Stimulated activated CD8-positive, alpha-beta memory T cell treated with anti-CD3 and anti-CD28 coated beads, Interleukin-15, amount 100 ng/mL, for 4 hours (primary cell): ENCODE measurements at places on chromosomes 3 and 15.
A peak's percentile ranks its signal among the peaks of the same experiment; 100 is the strongest.

DNA sequence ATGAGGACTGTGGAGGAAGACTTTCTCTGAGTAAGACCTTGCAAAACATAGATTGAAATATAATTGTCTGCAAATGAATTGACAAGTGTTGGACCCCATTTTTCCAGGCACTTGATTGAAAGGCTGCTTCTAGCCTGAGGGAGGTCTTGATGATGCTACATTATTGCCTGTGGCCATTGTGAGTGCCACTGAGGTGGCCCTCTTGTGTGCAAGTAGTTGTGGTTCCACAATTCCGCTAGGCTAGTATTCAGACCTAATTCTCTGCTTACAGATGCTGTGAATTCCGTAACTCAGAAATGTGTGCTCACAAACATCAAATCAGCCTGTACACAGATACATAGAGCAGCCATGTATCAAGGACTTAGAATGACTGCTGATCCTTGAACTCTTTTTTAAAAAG is 34.7 kb downstream of the FNDC3B start:
- no peak for DNase-seq

- no peak for DNase-seq
These were observed 29.8 kb upstream of the FAM98B start for GRCh38 chr15:38424101-38424552.

DNA sequence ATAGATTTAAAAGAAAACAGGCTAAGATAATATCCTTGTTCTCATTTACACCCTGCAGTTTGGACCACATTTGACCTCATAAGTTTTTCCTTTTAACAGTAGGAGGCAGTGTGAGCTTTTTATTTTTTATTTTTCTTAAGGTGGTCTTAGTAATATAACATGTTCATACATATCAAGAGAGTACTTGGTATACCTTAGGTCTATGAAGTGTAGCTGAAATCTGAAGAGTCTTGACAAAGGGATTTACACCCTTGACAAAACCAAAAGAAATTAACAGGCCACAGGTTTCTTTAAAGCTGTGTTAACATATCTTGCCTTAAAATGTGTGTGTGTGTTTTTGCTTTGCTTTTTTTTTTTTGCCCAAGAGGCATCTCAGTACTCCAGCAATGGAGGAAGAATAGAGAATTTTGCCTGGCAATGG is 3.2 kb downstream of the RAP2B start:
- DNase-seq: no peak

GRCh38 chr15:62141643-62142588 is 23.2 kb downstream of the C2CD4B start:
- no peak for DNase-seq

DNA sequence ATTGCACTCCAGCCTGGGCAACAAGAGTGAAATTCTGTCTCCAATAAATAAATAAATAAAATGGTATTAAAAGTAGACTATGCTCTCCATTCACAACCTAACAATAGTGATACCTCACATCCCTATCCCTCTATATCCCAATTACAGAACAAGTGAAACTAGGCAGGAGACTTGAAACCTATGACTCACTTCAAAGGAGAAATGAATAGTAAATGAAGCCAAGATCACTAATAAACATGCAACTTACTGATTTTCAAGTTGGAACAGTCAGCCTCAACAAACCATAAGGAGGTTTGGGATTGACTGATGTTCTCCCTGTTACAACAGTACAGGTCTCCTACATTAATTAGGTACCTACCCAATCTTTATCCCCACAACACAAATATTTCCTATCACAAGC is 103.4 kb downstream of the GSK3B start:
- DNase-seq: no peak

GRCh38 chr3:195224980-195225580 is 45.9 kb downstream of the XXYLT1 start:
- no peak for DNase-seq

GRCh38 chr15:36117296-36117787 is 462.1 kb upstream of the CDIN1 start:
- DNase-seq: no peak

DNA sequence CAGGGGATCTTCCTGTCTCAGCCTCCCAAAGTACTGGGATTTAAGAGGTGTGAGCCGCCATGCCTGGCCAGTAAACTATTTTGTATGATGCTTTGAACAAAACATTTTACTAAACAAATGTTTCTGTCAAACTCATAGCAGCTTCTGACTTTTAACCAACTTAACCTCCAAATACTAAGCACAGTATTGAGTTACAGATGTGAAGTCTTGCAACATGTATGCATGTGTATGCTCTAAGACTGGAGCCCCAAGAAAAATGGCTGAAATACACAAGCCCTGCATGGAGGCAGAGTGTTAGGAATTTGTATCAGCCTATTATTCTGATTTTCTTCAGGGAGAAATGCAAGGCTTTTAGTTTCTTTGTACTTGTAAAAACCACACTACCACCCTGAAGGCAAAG is 137.1 kb downstream of the CBLB start:
- no peak for DNase-seq

DNA sequence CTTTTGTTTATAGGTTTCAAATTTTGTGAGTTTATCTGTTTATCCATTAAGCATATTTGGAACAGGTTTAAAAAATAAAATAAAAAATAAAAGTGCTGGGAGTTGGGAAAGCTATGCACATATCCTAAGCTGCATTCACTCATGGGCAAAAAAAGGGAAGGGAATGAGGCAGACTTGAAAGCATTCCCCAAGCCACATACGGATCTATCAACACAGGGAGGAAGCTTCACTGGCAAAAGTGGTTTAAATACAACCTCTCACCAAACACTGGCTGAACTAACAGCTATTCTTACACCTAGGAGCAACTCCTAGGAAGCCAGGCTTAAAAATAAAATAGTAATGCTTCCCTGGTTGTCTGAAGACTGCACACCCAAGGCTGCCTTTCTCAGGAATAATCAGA is 101.2 kb downstream of the PCCB start:
- no peak for DNase-seq

GRCh38 chr15:42059661-42060476 is 34.5 kb downstream of the PLA2G4D start:
- peak; percentile 46 for DNase-seq

- no peak for DNase-seq
These were observed 837.9 kb downstream of the OTOL1 start for GRCh38 chr3:162334537-162334936.

GRCh38 chr15:88834211-88834812 is 31.1 kb downstream of the ACAN start:
- DNase-seq: no peak

DNA sequence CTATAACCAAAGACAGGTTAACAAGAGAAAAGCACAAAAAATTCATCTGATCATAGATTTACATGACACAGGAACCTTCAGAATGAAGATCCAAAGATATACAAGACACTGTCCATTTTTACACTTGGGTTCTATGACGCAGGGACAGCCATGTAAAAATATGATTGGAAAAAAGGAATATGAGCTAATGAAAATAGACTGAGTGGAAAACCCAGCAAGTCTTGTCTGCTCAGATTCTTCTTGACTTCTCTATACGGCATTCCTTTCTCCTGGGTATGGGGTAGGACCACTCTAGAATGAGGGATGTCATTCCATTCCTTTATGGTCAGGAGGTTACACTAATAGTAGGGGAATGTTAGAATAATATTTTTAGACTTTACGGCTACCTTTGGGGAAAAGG is 46.9 kb downstream of the WDR49 start:
- no peak for DNase-seq

GRCh38 chr15:68232449-68232848 is 2.9 kb upstream of the CLN6 start:
- DNase-seq: no peak

DNA sequence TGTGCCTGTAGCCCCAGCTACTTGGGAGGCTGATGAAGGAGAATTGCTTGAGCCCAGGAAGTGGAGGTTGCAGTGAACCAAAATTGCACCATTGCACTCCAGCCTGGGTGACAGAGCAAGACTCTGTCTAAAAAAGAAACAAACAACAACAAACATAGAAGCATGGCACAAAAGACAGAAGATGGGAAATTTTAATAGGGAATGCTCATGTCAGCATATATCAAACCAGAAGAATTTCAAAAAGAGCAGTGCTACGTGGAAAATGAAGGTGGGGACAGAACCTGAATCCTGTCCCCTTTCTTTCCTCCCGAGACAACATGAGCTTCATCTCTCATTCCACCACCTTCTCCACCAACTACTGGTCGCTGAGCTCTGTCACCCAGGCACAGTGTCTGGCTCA is 46.3 kb upstream of the MFGE8 start:
- no peak for DNase-seq

DNA sequence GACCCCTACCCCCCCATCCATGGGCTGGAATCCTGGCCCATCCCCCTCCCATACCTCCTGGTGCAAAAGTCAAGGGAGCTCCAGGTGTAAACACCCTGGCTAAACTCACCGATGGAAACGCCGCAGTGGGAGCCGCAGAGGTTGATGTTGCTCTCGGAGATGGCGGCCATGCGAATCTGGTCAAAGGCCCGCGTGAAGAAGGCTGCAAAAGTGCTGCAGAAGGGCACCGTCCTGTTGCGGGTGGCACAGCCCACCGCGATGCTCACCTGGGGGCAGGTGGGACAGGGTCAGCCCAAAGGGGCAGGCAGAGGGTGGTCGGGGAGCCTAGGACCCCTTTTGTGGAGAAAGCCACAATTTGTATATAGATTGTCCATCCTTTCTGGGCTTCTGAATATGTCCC is 26.7 kb downstream of the TKT start:
- DNase-seq: no peak

DNA sequence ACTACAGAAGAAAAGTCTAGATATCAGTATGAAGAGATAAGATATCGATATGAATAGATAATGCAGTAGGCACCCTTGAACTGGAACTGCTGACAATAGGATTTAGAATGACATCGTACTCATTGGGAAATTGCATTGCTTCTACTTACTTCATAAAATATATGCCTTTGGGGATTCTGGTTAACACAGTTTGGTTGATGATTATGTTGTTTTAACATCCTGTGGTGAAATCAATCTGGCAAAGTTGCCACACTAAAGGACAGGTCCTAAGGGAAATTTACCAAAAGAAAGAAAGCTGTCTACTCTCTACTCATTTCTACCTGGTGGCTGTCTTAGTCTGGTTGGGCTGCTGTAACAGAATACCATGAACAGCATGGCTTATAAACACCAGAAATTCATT is 417.4 kb upstream of the DPH6 start:
- no peak for DNase-seq

- DNase-seq: no peak
These were observed 541.6 kb upstream of the ALCAM start for GRCh38 chr3:104825116-104825515.

DNA sequence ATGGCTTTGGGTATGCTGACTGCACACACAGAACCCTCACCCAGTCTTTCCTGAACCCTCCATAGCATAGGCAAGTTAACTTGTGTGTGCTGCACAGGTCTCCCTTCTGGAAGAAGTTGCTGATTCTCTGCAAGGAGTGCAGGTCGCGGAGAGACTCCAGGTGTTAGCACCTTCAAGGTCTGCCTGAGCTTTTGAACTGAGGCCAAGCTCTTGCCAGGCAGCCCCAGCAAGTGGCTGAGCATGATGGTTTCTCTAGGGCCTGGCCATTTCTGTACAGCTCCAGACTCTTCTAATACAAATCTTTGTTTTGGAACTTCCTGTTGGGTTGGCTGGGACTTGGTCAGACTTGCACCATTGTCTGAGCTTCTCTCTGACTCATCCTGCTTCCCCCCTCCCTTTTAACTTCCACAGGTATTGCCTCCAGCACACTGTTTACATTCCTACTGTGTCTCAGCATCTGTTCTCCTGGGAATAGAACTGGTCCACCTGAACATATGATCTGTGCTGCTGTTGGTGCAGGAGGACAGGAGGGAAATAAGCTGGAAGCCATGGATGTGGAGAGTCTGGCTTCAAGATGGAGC is 53.3 kb downstream of the KY start:
- DNase-seq: no peak

- DNase-seq: no peak
These were observed 75.0 kb upstream of the EPHB3 start for GRCh38 chr3:184486614-184487013.

GRCh38 chr15:67085237-67085817 is 19.9 kb downstream of the SMAD3 start:
- DNase-seq: no peak
